ENCODE measurements at places on chromosomes 7 and 10.

GRCh38 chr7:149296368-149296767 is 34.4 kb downstream of the ZNF783 start:
- DNase-seq, result no peak

GRCh38 chr10:49651917-49652316 is 27.5 kb upstream of the C10orf53 start:
- DNase-seq, result no peak

DNA sequence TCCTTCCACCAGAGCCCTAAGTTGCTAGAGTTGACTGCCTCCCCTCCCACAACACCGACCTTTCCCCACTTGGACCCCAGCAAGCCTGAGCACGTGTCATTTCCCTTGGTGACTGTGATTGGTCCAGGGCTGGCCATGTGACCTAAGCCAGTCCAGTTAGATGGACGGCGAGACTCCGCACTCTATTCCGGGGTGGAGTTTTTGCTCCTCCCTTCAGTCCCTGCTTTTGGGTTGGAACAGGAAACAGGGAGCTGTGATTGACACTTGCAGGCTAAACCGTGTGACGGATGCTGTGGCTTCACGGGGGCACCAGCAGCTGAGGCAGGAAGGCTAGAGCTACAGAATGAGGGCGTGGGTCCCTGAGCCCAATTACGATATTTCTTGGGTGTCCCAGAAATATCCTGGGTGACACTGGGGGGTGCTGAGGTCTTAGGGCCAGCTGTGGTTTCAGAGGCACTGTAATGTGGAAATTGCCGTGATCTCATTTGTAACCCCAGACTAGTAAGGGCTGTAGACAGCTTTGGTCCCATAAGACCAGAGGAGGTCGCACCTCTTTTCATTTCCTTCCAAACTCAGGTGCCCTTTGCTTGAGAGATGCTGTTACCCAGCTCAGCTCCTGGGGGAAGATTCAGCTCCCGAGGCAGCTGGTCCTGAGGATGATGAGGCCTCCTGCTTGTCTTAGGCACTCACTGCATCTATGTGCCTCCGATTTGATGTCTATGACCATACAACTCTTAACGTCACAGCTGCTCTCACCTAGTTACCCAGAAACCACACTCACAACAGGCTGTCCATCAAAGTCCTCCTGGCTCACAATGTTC is 102.7 kb upstream of the NPTX2 start:
- DNase-seq, result no peak

DNA sequence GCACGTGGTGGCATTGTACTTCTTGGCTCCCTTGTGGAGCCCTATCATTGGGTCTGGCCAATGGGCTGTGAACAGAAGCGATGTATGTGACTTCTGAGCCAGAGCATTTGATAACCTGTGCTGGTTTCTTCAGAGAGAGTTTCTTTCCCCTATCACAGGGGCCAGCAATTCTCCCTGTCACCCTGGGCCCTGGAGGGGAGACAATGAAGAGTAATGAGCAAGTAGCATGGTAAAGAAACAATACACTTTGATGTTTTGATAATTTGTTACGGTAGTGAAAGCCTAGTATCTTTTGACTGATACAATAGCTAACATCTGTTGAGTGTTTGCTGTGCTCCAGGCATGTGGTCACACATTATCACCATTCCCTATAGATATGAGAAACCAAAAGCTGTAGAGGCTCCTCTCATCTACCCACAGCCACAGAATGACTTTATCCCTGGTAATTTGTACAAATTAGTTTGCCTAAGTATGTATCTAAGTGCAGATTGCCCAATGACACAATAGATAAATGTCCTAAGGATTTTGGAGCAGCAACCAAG is 113.4 kb upstream of the SVIL start:
- no peak for DNase-seq

DNA sequence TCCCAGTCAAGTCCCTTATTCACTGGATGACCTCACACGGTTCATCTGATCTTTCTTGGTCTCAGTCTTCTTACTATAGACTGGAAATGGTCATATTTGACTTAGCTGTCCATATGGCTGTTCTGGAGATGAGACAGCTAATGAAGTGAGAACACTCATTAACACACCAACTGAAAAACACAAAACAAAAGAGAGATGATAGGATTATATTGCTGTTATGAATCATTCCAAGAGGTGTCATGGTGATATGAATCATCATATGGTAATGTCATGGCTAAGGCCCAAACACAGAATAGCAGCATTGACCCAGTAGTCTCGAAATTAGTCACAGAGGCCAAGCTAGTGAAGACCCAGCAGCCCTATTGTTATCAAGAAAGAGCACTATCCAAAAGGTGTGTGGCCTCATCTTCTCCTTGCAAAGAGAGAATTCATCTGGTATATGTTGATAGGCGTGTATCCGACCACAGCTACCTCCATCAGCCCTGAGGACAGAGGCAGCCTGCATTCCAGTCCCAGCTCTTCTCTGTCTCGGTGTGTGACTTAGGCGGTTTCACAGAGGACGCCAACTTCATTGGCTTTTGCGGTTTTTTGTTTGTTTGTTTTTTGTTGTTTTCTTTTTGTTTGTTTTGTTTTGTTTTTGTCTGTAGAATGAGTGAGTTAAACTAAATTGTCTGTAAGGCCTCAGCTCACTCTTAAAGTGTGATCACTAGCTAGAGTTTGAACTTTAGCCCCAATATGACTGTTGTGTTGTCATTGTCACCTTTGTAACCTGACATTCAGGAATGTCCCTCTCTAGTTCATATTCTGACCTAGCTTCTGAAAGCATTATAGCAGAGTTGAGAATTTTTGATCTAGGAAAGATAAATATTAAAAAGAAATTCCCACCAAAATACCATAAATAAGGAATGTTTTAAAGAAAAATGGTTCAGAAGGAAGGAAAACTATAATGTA is 97.4 kb upstream of the PDCD4 start:
- DNase-seq, result no peak

- no peak for DNase-seq
Observed at GRCh38 chr7:130377178-130377577, 3.1 kb upstream of the CPA1 start.

GRCh38 chr7:110386913-110387312 is 704.0 kb upstream of the LRRN3 start:
- no peak for DNase-seq

DNA sequence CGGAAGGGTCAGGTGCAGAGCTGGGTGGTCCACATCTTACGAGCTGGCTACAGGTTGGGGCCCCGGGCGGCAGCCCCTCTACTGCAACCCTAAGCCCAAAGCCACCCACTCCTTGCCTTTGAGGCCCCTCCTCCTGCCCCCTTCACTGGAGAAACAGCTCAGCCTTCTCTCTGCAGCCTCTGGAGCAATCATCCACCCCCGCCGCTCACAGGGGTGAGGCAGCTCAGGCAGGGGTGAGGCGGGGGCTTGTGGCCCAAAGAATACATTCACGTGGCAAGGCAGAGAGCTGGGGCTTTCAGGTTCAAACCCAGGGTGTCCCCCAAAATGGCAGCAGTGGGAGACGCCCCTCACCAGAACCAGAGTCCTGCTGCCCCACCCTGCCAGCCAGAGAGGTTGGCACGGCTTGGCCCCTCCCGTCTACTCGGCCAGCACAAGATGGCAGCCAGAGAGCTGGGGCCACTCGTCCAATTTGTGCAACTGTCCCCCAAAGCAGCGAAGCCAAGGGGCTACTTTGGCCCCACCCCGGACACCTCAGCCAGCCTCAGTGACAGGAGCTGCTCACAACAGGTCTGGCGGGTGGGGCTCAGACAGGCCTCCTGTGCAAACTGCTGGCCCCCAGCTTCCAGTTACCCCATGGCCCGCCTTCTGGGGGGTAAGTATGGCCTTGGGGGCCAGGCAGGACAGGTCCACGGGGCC is 7.2 kb downstream of the GNB2 start:
- no peak for DNase-seq

GRCh38 chr7:69062020-69062765 is 536.1 kb upstream of the AUTS2 start:
- no peak for DNase-seq

GRCh38 chr10:129392855-129393254 is 74.2 kb upstream of the MGMT start:
- no peak for DNase-seq

DNA sequence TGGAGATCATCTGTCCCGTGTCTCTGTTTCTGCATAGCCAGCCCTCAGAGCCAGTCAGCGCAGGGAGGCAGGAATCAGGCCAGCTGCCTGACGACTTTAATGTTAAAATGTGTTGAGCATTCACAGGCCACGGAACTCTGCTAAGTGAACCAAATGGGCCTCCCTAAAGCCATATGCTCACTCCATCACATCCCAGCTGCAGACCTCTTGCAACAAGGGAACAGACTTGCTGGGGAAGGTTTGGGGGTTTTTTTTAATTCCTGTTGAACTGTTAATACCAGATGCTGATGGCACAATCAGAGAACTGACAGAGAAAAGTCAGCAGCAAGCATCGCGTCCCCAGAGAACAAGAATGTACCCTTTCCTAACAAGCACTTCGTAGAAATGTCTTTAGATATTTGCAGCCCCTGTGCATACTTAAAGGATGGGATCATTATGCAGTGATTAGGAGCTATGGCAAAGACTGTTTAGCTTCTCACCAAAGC is 900.4 kb upstream of the AUTS2 start:
- no peak for DNase-seq

GRCh38 chr7:2956076-2956475 is 87.6 kb downstream of the CARD11 start:
- no peak for DNase-seq

DNA sequence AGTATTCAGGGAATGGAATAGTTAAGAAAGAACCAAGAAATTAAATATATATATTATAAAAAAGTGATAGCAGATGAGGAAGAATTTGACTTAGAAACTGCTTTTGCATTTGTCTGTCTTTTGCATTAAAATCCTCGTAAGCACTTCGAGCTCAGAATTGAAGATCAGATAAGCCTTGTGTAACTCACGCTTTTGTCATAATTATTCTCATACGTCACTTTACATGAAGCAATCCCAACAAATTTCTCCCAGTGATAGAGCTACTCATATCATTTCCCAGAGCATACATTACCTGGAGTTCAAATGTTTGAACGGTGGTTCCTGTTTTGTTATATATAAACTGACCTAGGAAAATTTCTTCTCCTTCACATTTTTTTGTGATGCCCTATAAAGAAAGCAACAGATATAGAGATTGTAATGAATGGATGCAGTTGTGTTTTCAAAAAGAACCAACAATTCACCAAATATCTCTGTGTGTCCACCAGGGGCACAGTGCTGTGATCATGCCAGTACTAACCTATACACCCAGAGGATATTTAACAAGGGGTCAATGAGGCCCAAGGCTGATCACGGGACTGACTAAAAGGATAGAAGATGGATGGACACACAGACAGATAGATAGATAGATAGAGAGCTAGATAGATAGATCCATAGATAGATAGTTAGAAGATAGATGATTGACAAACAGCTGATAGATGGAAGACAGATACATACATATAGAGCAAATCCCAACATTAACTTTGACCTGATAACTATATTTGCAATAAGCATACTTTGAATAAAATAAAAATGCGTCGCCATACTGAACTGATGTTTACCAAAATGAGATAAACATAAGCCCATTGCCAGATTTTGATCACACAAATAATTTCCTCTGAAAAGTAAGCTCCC is 9.3 kb upstream of the HUS1 start:
- no peak for DNase-seq

DNA sequence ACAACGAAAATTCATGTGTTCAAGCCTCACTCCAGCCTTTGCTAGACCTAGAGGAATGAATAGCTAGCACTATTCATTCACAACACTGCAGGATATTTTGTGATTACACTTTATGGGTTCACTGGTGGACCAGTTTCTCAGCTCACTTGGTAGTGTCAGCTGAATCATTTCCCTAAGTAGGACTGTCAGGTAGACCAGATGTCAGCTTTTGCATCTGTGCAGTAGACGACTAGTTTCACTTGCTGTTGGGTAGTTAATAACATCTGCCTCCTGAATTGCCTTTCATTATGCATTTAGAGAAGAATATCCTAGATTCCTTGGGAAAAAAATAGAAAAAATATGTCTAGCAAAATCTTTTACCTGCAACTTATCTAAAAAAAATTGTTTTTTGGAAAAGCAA is 296.4 kb downstream of the ADARB2 start:
- no peak for DNase-seq

GRCh38 chr7:122858320-122858719 is 27.9 kb downstream of the CADPS2 start:
- no peak for DNase-seq

- no peak for DNase-seq
Observed at GRCh38 chr7:156156734-156157408, 344.6 kb upstream of the SHH start.

- no peak for DNase-seq
Observed at GRCh38 chr7:94188350-94188749, 184.2 kb upstream of the BET1 start.

DNA sequence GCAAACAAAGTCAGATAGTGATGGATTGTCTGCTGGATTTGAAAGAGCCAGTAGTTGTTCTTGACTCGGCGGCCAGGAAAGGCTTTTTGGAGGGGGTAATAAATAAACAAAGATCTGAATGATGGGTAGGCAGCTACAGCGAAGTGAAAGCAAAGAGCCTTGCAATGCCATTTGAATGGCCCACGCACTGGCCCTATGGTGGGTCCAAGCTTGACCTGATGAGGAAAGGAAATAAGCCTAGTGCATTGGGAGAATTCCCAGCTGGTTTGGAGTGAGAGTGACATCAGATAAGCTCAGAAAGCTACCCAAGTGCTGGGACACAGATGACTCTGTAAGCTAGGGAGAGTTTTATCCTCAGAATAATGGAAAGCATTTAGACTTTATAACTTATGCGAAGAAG is 365.2 kb downstream of the PLXDC2 start:
- DNase-seq, result no peak

DNA sequence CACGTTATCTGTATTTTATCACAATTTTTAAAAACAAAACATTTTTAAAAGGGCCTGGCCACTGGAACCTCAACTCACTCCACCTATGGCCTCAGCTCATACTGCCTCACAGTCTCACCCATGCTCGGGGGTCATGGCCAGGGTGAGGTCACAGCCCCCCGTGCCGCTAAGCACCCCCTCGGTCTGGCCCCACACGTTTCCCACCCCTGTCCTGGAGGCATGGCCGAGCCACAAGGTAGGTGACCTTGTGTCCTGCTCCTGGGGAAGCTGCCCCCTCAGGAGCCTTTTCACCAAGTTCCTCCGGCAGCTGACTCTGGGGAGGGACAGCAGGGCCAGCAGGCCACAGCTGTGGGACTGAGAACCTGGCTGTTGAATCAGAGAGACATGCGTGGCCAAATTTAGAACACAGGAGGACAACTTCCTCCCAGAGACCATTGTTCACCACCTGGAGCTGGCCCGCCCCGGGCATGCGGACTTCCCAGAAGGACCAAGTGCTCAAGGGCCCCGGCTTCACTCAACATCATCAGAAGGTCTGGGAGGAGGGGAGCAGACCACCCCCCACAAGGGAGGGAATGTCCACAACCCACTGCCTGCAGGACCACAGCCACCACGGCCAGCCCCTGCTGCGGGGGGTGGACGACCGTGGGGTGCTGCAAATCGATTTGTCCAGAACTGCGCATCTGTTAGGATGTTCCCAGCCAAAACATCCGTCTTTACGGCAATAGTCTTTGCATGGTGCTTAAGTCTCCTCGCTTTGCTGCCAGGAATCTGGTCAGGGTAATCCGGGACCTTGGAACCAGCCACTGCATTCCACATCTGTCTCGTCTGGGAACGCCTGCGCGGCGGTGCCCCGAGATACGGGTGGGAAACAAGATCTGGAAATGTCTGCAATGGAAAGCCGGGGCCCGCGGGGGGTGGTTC is 48.6 kb upstream of the PDGFA start:
- DNase-seq, result no peak
